ENCODE measurements at places on chromosomes 2 and 18.

DNA sequence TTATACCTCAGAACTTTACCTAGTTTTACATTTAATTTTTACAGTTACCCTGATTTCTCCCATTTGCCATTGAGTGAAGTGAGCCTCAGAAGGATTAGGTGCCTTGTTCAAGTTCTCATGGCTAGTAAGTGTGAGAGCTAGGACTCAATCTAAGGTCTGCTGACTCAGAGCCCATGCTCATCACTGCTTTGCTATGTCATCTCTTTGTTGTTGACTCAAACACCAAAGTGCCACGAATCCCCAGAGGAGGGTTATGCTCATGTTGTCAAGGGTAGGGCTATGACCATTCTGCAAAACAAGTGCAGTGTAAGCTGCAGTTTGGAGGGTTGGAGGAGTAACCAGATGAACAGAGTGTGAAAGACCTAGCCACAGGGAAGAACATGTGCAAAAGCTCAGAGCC lies 185.4 kb upstream of the SKOR2 start:
- no peak for DNase-seq

DNA sequence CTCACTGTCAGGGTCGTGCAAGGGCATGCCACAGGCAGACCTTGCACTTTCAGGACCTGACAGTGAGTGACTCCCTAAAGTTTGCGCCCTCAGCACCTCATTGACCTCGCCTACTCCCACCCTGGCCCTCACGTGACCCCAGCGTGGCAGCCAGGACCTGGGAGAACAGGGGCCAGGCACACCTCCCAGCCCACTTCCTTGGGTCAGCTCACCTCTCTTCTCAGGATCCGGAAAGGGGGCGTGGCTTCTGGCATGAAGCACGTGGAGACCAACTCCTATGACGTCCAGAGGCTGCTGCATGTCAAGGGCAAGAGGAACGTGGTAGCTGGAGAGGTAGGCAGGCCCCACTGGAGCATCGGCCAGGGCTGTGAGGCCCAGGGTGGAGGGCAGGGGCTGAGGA lies 8.8 kb downstream of the VIL1 start:
- no peak for DNase-seq

GRCh38 chr2:145827235-145827634 lies 1307.3 kb upstream of the ZEB2 start:
- no peak for DNase-seq

- no peak for DNase-seq
These were observed 47.7 kb downstream of the COLEC12 start for GRCh38 chr18:452816-453215.

GRCh38 chr2:159454185-159454584 lies 162.2 kb downstream of the BAZ2B start:
- DNase-seq: no peak

DNA sequence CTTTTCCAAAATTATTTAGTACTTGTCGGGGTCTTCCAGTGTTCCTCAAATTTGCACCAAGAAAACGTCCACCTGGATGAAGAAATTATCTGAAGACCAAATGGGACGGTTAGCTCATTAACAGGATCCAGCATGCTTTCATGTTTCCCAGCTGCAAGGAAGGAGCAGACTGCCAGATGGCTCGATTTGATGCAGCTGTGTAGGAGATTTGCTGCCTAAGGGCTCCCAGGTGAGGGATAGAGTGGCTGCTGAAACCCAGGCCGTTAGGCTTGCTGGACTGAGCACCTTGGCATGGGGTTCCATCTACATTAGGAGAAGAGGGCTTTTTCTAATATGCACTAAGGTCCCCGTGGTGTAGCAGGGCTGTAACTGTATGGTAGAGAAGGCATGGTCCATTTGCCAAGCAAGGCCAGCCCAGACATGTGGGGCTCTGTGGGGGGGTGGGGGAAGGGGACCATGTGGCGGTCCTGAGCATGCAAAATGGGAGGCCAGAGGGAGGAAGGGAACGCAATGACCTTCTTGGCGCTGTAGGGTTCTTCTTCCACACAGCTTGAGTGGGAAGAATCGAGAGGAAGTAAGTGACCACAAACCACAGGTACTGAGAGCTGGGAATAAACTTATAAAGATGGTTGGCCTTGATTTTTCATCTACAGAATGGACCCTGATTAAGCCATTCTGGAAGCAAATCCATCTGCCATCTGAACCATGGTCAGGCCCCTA lies 144.0 kb downstream of the TMEM163 start:
- no peak for DNase-seq

DNA sequence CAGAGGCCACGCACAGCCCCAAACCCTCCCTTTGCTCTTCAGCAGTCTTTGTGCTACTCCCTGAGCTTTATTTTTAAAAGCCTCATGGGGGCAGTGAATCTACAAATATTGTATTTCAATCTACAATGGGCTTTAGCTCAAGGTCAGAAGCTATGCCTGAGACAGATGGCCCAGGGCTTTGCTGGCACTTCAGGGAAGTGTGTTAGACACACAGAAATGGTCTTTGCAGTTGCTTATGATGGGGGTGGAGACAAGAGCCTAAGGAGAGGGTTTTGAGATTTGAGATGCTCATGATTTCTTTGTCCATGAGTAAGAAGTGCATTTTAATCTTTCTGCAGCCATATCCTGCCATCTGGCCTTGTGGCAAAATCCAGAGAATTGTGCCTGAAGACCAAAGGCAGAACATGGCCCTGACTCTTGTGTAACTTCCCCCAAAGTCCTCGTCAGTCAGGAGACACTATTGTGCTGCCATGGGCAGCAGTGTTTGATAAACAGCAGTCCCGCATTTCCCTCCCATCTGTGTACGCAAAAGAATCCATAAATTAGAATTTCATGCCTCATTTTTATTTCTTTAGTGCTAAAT lies 92.6 kb downstream of the VAPA start:
- no peak for DNase-seq

DNA sequence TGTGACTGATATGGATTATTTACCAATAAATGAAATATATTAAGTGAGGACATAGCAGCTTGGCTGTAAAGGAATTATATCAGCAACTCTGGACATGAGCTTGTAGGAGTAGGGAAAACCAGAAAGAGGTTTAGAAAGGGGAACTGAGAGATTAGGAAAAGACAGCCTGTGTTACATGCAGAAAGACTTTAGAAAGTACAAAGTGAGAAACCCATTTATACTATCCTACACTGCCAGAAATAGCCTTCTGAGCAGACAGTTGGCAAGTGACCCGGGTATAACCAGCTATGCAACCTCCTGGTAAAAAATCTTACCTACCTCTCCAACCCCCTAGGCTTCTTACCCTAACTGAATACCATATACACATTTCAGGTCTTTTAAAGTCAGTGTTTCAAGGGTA lies 134.1 kb downstream of the ANKRD44 start:
- DNase-seq: no peak

GRCh38 chr2:237473878-237474441 lies 13.1 kb upstream of the MLPH start:
- no peak for DNase-seq

- no peak for DNase-seq
These were observed 133.4 kb downstream of the VAPA start for GRCh38 chr18:10047237-10047636.

GRCh38 chr2:134174711-134175110 lies 79.2 kb upstream of the MGAT5 start:
- DNase-seq: no peak

GRCh38 chr2:173171924-173172643 lies 96.4 kb downstream of the MAP3K20 start:
- DNase-seq: no peak

GRCh38 chr2:52083214-52083613 lies 1051.3 kb upstream of the NRXN1 start:
- no peak for DNase-seq

DNA sequence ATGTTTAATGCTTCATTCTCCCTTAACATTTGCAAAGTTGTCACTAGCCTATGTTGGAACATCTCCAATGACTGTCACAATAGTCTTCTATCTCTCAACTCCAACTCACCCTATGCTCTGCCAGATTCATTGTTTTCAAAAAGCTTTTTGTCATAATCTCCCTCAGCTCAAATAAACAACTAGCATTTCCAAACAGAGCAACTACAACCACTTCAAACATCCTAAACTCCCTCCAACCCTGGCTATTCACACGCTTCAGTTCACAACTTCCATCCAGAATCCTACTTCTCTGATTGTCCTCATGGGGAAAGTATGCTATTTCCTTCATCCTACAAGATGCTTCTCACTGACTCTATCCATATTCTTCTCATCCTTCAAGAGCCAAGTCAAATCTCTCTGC lies 139.2 kb upstream of the VRK2 start:
- DNase-seq: no peak

DNA sequence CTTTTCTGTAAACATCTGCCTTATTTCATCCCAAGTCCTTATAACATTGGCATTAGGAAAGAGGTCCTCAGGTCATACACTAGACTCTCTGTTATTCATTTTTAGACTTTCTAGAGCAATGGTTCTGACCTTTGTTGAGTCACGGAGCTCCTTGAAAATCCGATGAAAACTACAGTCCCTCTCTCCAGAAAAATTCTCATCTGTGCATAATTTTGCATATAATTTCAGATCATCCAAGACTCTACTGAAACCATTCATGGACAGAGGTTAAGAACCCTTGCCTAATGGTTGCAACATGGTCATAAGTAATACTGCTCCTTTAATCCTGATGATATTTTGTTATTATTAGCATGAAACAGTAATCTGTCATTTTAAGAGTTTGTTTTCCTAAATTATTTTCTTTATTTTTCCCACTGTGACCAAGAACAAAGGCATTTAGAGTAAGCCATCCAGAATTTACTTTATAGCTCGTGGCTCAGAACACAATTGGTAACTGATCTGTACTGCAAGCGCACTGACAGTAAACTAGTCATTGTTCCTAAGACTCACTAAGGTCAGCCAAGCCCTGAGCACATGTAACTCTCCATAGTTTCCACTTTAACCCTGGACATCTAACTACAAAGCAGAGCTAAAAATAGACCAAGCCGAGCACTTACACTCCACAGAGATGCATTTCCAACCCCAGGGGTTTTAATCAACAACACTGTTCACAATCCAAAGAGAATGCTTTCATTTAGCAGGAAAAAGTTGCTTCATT lies 8.4 kb downstream of the MYOM1 start:
- no peak for DNase-seq

- DNase-seq: no peak
These were observed 149.9 kb downstream of the TMX3 start for GRCh38 chr18:68564961-68565360.

DNA sequence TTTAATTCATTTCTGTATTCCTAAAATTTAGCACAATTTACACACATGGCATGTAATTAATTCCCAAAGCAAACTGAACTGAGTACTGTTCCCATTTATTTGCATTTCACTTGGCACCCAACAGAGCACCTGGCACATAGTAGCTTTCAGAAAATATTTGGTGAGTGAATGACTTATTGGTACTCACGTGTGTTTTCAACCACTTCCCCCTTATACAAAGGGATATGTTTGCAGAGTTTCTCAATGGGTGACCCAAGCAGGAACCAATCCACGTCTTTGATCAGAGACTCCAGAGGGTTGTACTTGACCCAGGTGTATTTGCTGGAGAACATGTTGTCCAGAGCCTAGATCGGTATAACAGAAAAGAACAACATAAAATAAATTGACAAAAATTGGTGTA lies 6.6 kb downstream of the GKN2 start:
- DNase-seq: no peak

- DNase-seq: no peak
These were observed 2.0 kb downstream of the LMAN2L start for GRCh38 chr2:96737831-96738230.

DNA sequence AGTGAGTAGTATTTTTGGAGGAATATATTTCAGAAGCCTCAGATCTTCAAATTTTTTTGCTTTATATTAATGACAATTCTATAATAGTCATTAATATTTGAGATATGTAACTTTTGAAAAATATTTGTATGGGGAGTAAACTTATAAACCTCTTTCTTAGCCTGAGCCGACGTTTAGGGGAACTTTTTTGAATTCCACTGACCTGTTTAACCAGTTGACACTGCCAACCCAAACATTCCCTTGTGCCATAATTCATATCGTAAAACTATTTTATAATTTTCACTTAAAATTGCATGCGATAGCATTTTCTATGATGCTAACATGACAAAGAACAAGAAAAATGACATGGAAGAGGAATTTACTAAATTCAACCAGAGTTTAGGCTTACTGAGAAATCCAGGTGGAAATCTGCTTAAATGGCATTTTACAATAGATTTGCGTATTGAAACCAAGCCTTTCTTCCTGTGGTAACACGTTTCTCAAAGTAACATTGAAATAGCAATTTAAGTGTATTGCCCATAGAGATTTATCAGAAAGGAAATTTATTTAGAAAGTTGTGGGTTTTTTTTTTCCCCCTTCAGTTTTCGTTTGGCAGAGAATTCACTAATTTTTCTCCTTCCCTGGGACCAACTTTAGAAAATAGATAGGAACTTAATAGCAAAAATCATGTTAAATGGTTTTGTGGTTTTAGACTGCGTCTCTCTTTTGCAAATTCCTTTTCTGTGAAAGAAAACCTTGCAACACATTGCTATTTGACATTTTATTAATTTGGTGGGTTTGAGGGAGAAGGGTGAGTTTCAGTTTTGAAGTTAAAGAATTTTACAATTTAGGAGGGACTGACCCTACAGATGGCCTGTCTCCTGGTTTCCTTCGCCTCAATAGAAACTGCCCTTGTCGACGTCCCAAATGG lies 77.4 kb downstream of the TANC1 start:
- DNase-seq: no peak

GRCh38 chr2:141331127-141331526 lies 799.7 kb downstream of the LRP1B start:
- no peak for DNase-seq

GRCh38 chr2:123916531-123916930 lies 108.6 kb upstream of the CNTNAP5 start:
- DNase-seq: no peak

- DNase-seq: no peak
These were observed 56.9 kb downstream of the SMAD7 start for GRCh38 chr18:48893608-48894600.

GRCh38 chr2:59149271-59149670 lies 908.1 kb upstream of the FANCL start:
- DNase-seq: no peak

- DNase-seq: no peak
These were observed 261.8 kb upstream of the RAB6C start for GRCh38 chr2:129717560-129718130.

DNA sequence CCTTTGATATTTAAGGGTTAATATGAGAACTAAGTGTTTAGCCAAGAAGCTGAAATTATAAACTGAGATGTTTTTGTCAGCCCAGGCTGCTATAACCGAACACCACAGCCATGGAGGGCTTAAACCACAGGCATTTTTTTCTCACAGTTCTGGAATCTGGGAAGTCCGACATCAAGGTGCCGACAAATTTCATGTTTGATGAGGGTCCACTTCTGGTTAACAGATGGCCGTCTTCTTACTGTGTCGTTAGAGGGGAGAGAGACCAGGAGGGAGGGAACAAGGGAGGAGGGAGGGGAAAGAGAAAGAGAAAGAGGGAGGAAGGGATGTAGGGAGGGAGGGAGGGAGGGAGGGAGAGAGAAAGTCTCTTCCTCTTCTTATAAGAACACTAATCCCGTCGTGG lies 6.5 kb upstream of the CNDP2 start:
- DNase-seq: no peak

Measured in stimulated activated CD4-positive, alpha-beta T cell treated with anti-CD3 and anti-CD28 coated beads, Interleukin-15, amount 100 ng/mL, for 48 hours (primary cell).